Stimulated activated CD8-positive, alpha-beta memory T cell treated with anti-CD3 and anti-CD28 coated beads, Interleukin-7, amount 100 ng/mL, for 4 hours (primary cell): ENCODE measurements at places on chromosomes 6 and 20.

- DNase-seq = peak; percentile 61
These were observed 37.5 kb downstream of the NOX3 start for GRCh38 chr6:155418017-155418761.

DNA sequence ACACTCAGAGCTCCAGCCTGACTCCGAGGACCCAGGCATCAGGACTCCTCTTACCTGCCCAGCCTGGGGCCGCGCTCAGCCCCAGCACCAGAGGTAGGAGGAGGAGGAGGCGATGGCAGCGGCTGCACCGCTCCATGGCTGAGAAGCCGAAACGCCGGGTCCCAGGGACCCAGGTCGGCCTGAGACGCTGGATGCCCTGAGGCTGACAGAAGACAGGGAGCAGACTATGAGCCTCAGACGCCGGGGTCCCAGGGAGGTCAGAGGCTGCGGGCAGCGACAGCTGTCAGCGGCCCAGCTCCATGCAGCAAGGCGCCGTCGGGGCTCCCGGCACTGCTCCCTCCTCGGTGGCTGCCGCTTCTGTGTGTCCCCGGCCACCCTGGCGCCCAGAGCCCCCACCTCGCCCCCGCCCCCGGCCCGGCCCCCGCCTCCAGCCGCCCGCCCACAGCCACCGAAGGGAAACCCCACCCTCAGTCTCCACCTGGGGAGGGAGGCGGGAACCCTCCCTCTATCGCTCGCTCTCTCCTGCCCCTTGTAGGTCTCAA is at the start of gene COL11A2:
Gene COL11A2, minus strand, starts transcription at position 363 of the 542 bp plus-strand sequence. Its CDS starts 227 bp downstream, at position 136.
- DNase-seq = no peak

GRCh38 chr6:160202411-160202810 is 56.2 kb downstream of the SLC22A2 start:
- no peak for DNase-seq

DNA sequence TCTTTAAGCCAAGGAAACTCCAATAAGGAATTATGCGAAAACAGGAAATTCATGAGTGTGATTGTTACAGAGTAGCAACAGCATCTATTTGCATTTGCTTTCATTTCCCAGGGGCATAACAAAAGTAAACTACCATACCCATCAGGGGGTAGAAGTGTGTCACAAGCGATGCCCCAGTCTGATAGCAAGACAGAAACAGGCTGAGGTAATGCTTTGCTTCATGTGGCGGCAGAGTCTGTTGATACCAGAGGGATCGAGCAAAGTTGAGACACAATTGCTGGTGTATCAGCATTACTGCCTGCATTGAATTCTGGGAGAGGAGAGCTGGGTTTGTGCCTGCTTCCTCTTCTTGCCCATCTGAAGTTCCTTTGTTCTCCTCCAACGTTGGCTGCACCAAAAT is 51.2 kb upstream of the LYRM2 start:
- DNase-seq = no peak

GRCh38 chr6:55888917-55889316 is 13.5 kb upstream of the BMP5 start:
- DNase-seq = no peak

DNA sequence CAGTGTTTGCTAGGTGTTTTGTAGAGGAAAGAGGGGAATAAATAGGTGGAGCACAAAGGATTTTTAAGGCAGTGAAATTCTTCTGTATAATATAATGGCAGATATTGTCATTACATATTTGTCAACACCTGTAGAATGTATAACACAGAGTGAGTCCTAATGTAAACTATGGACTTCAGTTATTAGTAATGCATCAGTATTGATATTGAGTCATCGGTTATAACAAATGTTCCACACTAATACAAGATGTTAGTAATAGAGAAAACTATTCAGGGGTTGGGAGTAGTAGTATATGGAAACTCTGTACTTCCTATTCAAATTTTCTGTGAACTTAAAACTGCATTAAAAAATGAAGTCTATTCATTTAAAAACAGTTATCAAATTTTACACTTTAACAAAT is 299.2 kb downstream of the UBE3D start:
- no peak for DNase-seq

DNA sequence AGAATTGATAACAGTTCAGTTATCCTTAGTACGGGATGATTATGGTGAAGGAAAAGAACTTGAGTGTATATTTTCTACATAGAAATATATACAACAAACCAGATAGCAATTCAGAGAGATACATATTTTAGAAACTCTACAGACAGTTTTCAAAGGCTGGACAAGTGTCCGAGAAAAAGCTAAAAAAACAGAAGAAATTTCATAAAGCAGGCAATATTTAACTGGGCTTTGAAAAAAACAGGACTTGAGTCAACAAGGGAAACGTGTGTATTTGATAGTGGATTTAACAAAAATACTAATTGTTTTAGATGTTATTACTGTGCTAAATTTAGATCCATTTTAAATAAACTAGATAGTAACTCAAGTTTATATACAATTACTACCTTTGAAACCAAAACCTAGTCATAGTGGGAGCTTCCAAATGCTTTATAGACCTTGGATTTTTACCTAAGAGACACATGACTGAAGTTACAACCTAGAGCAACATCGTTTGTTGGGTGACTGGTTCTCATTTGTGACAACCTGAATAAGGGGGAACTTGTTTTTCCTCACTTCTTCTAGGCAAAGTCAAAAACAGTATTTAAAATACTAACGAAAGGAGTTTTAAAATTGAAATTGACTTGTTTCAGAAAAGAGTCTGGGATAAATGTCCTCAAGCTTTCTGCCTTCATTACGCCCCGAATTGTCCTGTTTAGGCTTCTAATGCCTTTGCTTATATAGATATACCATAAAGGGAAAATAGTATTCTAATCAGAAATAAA is 116.7 kb upstream of the PRSS16 start:
- DNase-seq = no peak
